ENCODE measurements at places on chromosomes 4 and X.

DNA sequence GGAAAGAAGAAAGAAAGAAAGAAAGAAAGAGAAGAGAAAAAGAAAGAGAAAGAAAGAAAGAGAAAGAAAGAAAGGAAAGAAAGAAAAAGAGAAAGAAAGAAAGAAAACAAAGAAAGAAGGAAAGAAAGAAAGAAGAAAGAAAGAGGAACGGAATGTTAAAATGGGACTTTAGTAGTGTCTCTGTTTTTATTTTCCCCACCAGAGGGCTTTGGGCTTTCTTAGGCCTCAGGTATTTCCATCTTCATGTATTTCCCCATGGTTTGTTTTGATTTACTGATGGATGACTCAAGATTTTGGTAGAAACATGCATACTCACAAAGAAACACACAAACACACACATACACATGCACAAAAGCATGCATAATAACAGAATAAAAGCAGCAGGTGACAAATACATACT, 181.2 kb downstream of the AFF2 start:
- peak; percentile 61 for DNase-seq

- DNase-seq = no peak
These were observed 227.7 kb downstream of the LDB2 start for GRCh38 chr4:16670727-16671126.

DNA sequence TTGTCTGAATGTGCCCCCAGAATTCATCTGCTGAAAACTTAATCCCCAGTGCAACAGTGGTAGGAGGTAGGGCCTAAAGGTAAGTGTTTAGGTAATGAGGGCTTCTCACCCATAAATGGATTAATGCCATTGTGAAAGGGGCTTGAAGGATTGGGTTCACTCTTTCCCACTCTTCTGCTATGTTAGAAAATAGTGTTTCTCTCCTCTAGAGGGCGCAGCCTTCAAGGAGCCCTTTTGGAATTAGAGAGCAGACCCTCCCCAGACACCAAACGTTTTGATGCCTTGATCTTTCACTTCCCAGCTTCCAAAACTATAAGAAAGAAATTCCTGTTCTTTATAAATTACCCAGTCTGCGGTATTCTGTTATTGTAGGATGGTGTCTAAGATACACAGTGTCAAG, 706.4 kb downstream of the SMARCA1 start:
- peak; percentile 70 for DNase-seq

- no peak for DNase-seq
These were observed 255.8 kb downstream of the COL25A1 start for GRCh38 chr4:109046471-109047201.

DNA sequence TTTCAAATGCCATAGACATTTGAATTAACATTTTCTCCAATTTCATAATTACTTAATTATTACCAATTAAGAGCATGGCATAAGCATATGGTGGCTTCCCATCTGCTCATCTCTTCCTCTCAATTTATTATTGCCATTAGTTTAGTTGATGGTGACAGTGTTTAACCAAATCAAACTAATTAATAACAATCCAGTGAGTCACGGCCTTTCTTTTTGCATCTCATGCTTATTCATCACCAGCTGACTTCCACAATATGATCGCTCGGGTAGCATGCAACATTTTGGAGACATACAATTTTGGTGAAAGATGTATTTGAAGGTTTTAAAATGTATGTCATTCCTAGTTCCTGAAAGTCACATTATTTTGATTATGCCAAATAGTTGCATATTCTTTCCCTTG, 172.8 kb upstream of the TACR3 start:
- DNase-seq = no peak

DNA sequence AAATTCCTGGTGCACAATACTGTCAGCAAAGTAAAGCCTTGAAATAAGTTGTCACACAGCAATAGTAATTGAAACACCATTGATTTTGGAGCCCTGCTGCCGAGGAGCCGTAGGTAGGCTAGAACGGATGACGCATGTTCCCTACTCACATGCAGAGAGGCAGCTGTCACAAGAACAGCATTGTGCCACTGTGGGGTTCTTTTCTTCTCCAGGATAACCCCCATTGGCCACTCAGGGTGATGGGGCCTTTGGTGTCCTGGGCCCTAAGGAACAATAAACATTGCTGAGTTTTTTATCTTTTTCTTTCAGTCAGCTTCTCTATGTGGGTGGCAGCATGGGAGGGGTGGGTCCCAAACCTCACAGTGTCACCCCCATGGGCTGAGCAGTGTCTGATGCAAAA, 542.3 kb downstream of the BCOR start:
- no peak for DNase-seq

DNA sequence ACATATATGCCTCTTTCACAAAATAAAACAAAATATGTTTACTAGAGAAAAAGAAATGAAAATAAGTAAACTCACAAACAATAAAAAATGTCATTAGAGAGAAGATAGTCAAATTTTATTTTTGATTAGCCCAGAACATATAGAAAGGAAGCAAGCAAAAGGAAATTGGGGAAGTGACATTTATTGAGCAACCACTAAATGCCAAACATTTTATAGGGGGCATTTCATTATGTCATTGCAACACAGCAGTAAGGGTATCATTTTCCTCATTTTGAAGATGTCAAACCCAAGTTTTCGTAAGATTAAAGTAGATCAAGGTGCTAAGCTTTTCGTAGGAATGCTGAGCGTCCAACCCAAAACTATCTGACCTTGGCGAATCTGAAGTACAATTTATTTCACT, 1331.5 kb upstream of the PABPC4L start:
- no peak for DNase-seq

DNA sequence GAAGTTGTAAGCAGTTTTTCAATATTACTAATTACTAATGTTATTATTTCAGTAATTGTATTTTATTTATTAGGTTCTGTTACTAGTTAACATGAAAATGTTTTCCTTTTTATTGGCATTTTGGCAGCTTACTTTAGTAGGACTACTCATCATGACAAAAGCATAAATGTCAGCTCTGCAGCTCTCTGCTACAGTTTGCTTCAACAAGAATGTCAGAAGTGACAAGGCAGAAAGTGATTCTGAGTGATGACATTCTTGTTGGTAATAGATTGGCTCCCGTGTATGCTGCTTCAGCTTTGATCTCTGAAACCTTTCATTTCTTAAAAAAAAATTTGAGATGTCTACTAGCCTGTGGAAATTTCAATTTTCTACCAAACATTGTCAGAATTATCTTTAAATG, 1193.9 kb downstream of the FSTL5 start:
- no peak for DNase-seq

GRCh38 chrX:123171781-123172180, 12.3 kb upstream of the GRIA3 start:
- no peak for DNase-seq

- no peak for DNase-seq
These were observed 57.3 kb upstream of the SLIT2 start for GRCh38 chr4:20194123-20195013.

DNA sequence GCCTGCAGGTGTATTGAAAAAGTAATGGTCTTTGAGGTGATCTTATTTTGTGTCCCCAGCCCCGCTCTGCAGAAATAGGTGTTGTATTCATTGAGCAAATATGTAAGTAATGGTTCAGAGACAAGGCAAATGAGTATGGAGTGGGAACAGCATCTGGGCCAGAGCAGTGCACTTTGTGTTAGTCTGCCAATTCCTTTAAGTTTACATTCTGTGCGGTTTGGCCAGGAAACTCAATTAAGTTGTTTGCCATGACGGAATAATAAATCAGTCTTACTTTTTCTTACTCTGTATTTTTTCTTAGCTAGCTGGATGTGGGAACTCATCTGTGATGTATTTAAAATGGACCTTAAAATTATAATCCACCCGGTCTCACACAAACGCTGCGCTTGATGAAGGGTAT, 12.6 kb downstream of the DCLK2 start:
- no peak for DNase-seq

All from Karpas-422 (cell line).